EH (cell line): ENCODE measurements at places on chromosomes 2 and 18.
A peak's percentile ranks its signal among the peaks of the same experiment; 100 is the strongest.

DNA sequence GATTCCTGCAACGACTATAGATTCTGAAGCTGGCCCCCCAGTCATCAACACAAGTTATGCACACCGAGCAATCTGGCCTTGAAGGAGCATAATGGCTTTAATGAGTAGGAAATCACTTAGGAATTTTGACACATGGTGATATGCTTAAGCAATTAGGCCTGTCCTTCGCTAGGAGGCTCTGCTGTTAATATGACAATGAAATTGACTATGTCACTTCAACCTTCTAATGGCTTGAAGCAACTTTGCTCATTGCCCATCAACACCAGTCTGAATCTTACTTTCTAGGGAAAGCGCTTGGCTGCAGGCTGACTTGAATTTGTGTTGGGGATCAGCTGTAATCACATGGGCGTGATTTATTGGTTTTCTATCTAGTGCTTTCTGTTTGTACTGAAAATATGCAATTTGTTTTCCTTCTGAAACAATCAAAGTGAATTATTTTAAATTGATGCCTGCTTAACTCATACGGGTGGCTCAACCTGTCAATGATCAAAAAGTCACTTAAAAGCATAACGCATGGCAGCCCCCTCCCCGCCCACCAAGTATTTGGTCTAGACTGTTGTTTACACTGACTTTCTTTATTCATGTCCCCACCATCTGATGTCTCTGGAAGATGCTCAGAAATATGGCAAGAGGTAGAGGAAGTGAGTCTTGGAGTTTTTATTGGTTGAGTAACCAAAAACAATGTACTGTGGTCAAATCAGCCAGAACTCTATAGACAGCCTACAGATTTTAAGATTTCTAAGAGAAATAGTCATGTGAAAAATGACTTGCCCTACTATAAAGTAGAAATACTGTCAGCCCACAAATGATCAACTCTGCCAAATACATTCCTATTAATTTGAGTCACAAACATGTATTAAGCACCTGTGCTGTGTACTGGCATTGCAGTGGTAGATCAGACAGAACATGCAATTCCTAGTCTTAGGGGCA lies 344.9 kb downstream of the RBM43 start:
- DNase-seq = peak; percentile 48

- no peak for DNase-seq
These were observed 2.7 kb downstream of the ASTL start for GRCh38 chr2:96135621-96136020.

GRCh38 chr18:80012714-80013113 lies 21.5 kb upstream of the RBFA start:
- no peak for DNase-seq

- no peak for DNase-seq
These were observed 126.2 kb downstream of the FSHR start for GRCh38 chr2:49028101-49028500.
